Heart right ventricle (tissue), 16 donors: ENCODE measurements at places on chromosomes 1 and 21.

GRCh38 chr1:27595597-27595996 is 8.3 kb downstream of the AHDC1 start:
- no peak for DNase-seq

DNA sequence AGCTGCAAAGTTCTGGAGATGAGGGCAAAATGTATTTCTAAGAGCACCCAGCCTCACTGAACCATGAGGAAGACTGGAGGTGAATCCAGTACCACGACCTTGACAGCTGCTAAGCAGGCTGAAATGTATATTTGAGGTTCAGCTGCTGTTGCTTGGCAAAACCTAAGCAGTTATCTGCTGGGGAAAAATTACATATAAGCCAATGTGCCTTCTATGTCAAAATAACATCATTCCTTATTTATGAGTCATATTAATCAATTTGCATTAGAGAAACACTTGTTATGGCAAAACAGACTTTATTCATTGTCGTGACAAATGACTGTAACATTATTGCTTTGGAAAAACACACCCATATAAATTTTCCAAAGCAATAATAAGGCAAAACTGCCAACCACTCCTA is 560.5 kb upstream of the NR5A2 start:
- no peak for DNase-seq

DNA sequence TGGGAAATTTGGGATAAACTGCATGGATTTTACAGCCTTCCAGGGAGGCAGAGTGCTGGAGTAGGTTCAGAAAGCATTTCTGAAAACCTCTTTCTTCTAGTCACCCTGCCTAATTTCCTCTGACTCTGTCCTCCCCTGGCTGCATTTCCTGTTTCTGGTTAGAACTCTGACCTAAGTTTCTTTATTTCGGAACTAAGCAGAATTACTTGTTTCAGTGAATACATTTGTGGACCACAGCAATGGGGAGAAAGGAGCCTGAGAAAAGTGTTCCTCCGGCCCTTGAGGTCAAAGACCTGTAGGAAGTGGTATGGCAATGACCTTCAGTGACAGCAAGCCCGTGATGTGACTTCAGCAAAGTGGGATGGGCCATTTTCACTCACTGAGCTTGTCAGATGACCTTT is 173.4 kb upstream of the RUNX1 start:
- no peak for DNase-seq

- no peak for DNase-seq
Observed at GRCh38 chr1:190373705-190374336, 103.8 kb downstream of the BRINP3 start.

GRCh38 chr1:151157067-151157531 is 650 bp downstream of the TNFAIP8L2 start:
- DNase-seq, result no peak

DNA sequence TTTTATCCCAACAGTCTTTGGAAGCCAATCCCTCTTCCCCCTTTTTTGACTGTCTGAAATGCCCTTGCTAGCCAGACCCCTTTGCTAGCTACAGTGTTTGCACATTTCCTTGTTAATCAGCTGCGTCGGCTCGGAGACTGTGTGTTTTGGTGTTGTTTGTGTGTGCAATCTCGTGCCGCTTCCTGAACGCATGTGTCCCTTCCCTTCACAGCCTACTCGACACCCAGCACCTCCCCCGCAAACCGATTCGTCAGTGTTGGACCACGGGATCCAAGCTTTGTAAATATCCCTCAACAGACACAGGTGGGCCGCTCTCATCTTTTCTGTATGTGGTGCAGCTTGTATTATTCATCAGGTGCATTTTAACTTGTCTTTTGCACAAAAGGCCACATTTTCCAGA is 298.7 kb downstream of the TM2D1 start:
- DNase-seq, result no peak

DNA sequence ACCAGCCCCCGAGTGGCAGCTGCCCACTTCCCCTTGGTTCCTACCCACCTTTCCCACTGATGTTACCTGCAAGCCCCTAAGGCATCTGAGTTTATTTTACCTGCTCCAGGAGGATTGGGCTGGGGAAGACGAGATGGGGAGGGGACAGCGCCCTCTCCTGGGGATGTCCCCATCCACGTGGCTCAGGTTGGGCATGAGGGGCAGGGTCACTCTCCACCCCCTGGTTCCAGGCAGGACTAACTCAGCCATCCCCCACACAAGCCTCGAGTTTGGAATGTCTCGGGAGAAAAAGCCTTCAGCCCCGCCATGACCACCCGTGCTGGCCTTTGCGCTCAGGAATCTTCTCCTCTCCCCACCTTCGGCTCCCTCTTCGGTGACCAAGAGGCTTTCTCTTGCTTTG is 90.0 kb downstream of the ARHGEF10L start:
- DNase-seq, result no peak
